ENCODE measurements at places on chromosomes 1 and 21.
A peak's percentile ranks its signal among the peaks of the same experiment; 100 is the strongest.

DNA sequence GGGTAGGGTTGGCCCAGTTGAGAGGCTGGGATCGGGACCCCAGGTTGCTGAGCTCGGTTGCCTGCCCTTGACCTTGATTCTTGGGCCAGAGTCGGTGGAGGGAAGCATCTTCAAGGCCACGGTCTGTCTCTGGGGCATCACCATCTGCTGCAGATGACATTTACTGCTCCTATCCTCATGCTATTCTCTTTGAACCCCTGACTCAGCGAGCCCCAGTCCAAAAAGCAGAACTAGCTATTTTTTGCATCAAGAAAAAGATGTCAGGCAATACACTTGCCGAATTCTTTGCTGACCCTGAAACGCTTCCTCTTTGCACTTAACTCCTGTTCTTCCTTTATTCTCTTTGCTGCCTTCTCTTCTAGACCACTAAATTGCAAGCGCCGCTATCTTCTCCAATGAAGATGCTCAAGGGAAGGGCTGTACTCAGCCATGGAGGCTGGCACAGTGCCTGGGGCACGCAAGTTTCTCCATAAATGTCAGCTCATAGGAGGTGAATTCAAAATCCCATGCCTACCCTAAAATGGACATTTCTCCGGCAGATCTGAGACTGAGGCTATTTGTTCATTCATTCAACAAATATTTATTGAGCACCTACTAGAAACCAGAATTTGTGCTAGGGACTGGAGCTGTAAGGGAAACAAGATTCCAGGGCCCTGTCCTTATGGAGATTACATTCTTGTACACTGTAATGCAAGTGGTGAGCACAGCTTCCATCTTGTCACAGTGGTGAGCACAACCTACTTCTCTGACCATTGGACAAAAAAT is 20.5 kb upstream of the CAPZB start:
- no peak for DNase-seq

GRCh38 chr1:153251562-153251961 is 7.9 kb upstream of the LORICRIN start:
- no peak for DNase-seq

DNA sequence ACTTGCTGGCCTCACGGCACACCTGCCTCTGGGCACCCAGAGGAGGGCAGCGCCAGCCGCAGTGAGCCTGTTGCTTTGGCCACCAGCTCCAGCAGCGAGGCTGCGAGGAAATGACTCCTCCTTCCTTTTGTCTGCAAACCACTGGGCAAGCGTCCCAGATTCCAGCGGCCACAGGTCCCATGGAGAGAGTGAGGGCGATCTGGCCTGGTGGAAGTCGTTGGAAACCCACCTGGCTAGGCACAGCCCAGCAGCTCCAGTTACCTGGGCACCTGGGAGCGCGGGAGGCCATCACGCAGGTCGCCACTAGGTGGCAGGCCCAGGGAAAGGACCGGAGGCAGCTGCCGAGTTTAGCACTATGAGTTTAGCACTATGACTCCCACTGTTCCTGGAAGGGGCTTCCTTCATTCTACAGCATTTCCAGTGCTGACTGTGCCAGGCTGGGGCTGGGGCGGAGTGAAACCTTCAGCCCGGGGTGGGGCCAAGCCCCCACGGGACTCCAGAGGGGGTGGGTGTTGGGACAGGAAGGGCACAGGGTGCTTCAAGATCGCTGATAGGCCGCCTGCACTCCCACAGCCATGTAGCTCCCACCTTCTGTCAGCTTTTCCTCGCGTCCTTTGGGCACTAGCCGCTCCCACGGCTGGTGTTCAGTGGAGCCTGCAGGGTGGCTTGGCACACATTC is 1.1 kb upstream of the ESPN start:
- peak; percentile 49 for DNase-seq

DNA sequence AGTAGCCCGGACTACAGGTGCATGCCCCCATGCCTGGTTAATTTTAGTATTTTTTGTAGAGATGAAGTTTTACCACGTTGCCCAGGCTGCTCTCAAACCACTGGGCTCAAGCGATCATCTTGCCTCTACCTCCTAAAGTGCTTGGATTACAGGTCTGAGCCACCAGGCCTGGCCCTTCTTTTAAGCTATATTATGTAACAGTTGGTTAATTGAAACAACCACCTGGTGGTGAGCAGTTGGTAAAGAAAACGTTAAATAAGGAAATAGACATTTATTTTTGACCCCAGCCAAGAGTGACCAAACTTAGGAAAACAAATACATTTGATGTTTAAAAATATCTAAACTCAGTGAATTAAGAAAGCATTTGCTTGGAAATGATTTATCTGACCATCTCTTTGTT is 12.1 kb upstream of the PDC start:
- DNase-seq, result no peak

DNA sequence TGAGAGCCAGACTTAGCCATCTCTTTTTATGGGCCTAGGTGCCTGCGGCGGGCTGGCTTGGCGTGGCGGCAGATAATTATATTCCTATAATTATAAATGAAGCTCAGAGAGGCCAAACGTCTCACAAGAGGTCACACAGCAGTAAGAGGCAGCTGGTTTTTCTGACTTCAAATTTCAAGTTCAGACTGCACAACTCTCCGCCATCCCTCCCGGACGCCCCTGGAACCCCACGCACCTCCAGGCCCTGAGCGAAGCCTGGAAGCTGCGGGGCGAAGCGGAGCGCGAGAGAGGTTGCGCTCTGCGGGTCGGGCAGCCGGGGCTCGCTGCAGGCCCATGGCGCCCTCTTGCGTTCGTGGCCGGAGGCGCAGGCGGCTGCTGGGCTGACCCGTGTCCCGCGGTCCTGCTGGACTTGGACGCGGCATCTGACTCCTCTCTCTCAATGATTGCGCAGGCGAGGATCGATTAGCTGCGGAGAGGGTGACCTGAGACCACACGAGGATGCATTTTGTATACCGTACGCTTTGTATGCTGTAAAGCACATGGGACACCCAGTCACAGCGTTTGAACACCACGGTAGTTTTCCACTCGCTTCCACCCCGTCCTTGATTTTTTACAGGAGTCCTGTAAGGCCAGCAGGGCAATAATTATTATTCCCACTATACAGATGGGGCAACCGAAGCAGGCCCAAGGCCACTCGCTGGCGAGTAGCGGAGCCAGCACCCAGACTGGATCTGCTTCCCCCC is 272.7 kb downstream of the FOXD2 start:
- peak; percentile 27 for DNase-seq

DNA sequence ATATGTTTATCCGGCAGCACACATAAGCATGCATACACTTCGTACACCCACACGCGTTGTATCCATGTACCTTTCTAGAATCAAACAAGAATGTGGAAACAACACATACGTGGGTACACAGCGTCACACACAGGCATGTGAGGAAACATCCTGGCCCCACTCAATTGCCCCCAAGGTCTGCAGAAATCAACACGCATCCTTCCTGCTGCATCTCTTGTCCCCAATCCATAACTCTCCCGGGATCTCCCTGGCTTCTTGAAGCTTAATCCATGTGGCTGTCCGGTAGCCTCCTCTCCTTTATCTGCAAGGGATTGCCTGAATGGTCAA is 5.5 kb upstream of the TBX15 start:
- DNase-seq, result no peak

GRCh38 chr1:31679676-31680230 is 24.1 kb downstream of the COL16A1 start:
- no peak for DNase-seq

- no peak for DNase-seq
Observed at GRCh38 chr1:9380711-9381110, 88.0 kb downstream of the SPSB1 start.

GRCh38 chr1:15731735-15732685 is 4.0 kb upstream of the SLC25A34 start:
- DNase-seq, result no peak

DNA sequence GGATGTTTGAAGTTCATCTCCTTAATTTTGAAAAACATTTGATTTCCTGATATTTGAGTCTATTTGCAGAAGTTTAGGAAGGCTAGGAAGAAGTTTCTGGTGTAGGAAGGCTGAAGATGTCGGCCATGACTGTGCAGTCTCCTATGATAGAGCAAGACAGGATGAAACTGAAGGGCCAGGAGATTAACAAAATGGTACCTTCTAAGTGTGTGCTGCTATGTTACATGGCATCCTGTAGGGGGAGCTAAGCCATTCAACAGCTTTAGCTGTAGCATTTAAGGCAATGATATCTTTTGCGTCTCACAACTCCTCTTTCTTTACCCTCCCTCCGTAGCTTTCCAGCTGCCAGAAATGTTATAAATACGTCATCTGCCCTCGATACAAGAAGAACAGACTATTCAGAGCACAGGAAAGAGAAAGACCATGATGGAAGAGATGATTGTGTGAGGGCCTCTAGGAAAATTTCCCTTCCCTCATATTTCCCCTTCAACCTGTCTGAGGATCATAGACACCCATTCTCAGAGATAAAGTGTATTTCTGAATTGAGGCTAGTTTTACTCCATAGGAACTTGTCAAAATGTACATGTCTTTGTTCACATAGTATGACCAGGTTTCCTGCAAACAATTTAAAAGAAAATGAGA is 61.1 kb downstream of the XCL1 start:
- DNase-seq, result no peak

DNA sequence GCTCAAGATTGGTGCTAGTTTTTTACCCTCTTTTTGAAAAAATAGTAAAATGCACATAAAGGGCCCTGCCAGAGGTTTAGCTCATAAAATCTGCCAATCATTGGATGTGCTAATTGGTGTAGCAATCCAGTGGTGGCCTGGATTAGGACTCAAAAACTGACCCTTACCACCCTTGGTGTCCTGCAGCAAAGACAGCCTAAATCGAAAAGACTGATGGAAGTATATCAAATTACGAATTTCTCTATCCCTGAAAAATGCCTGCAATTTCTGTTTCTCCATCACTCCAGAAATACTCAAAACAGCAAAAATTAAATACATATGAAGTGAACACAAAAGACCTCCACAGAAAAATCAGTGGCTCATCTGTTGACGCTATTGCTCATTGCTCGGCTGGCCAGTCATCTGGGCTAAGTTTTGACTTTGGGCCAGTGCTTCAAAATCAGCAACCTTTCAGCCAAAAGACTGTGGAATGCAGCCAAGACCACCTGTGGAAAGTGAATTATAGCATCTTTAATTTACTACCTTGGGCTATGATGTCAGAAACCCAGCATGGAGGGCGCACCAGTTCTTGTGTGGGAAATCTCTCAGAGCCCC is 30.0 kb downstream of the WLS start:
- no peak for DNase-seq

DNA sequence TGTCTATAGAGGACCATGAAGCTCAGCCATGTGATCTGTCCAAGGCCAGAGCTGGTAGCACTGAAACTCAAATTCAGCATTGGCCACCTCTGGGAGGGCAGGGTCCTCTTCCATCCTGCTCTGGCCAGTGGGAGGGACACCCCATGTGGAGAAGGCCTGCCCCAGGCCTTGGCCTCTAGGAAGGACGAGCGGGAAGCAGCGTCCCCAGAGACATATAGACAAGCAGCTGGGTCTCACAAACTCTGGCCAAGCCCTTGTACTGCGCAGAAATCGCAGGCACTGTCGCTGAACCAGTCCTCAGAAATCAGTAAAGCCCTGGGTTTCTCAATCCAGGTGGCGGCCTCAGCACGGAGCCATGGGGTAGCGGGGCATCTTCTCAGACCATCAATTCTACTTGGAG is 180.7 kb downstream of the HIVEP3 start:
- no peak for DNase-seq

DNA sequence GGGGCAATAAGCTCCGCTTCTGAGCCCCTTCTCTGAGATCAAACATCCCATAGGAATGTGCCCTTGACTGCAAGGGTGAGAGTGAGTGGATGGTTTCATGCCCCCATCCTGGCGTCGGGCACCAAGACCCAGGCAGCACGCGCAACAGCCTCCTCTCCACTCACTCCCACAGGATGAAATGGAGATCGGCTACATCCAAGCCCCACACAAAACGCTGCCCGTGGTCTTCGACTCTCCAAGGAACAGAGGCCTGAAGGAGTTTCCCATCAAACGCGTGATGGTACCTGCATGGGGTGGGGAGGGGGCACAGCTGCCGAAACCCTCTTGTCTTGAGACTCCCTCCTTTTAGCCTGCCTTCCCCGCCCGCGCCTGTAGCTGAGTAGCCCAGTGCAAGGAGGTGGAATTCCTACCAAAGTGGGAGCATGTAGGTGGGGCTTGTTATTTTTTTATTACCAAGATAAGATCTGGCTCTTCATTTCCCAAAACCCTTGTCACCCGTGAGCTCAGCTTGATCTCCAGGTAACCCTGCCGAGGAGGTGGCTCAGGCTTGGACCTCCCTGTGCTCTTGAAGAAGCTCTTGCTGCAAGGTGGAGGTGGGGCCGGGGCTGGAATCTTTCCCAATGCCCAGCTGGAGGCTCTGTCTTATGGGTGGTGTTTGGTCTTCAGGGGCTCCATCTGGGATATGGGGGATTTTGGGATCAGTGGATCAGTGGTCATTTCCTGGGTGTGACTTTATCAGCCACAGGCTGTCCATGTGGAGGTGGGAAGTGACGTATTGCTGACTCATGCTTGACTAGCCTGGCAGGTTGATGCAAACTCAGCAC is 24.0 kb upstream of the PADI6 start:
- DNase-seq, result no peak

DNA sequence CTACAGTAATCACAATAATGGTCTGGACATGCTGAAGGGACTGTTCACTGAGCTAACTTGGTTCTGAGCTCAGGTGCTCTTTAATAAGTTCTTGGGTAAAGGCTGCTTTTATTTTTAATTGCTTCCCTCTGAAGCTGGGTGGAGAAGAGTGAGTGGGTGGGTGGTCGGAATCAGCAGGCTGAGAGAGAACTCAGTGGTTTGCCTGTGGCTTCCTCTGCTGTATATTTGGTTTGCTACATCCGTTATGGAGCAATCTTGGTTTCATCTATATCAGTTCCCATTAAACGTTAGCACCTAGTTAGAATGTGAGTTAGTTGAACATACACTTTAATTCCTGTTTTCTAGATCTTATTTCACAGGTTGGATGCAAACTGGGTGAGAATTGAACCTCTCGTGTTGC is 23.3 kb downstream of the CNIH4 start:
- DNase-seq, result peak; percentile 51

DNA sequence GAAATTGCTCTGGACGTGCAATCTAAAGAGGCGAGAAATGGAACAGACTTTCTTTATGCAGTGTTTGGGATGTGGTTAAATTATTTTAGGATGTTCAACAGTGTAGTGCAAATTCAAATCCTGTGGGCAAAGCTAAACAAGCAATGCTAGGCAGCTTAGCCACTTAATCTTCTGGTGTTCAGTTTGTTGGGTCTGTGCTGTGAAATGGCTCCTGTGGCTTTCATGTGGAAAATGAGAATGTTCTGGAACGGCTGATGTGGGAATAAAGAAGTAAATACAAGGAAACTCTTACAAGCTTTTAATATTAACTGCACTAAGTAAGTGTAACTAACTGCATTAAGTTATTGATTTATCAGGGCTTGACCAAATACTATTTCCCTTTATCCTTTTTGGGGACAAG is 766.6 kb downstream of the ADGRL2 start:
- no peak for DNase-seq

All from stimulated activated CD8-positive, alpha-beta memory T cell treated with anti-CD3 and anti-CD28 coated beads, Interleukin-15, amount 100 ng/mL, for 4 hours (primary cell).